ENCODE measurements at places on chromosomes 6 and 20. TPM values are rescaled to one million over a fixed set of nuclear protein-coding genes. Genes with fewer than 3 reads are reported as not detected.

DNA sequence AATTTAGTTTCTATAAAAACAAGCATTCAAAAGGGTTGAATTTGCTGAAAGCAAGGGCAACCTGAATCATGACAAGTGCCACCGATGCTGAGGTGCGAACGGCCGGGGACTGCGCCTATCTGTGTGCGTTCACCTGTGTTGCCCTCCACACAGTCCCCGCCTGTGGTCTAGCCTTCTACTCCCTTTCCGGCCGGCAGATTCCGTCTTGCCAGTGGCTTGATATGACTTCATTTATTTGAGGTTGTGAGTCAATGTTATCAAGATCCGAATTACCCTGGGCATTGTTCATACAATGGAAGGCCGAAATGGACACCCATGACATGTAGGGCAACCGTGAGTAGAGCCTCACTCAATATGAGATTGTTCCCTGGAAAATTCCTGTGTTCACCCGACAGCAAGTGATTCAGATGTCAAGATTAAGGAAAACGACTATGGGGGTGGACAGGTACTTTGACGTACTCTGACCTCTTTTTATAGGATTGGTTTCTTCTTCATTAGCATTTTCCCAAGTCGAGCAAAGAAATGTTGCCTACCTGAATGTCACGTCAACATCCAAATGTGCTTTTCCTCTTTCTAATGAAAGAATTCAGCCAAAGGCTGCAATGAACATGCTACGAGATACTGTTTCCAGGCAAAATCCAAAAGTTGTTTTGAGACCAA, 41.1 kb upstream of the NEDD9 start:
- no peak overlapping the region for H3K27ac ChIP-seq
- H3K36me3 ChIP-seq = no peaks in the 10 kb centered on the region
- no peak overlapping the region for H3K4me3 ChIP-seq
- no peaks in the 10 kb centered on the region for H3K4me1 ChIP-seq
- DNase-seq = no peak

DNA sequence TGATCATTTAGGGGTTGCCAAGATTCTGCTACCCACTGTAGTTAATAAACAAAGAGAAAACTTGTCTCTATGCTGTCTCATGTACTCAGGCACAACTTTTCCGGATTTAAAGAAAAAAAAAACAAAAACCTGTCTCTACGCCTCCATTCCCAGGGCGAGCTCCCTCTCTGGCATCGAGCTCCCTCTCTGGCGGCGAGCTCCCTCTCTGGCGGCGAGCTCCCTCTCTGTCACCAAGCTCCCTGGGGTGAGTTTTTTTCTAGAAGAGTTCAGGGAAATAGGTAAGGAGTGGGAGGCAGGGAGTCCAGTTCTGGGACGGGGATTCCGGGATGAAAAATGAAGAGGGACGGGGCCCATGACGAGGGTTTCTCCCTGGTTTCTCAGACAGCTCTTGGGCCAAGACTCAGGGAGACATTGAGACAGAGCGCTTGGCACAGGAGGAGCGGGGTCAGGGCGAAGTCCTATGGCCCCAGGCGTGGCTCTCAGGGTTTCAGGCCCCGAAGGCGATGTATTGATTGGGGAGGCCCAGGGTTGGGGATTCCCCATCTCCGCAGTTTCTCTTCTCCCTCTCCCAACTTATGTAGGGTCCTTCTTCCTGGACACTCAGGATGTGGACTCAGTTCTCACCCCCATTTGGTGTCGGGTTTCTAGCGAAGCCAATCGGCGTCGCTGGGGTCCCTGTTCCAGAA, 16.5 kb upstream of the HLA-A start:
- H3K36me3 ChIP-seq = no peaks in the 10 kb centered on the region
- no peaks in the 10 kb centered on the region for H3K27me3 ChIP-seq
- DNase-seq = no peak
- H3K4me3 ChIP-seq = peak overlapping the region; percentile 77
- H3K4me1 ChIP-seq = no peaks in the 10 kb centered on the region

GRCh38 chr6:3718407-3718806, 33.1 kb downstream of the PXDC1 start:
- H3K27ac ChIP-seq = no peak overlapping the region
- H3K36me3 ChIP-seq = peaks cover 14% of the 10 kb centered on the region
- no peaks in the 10 kb centered on the region for H3K27me3 ChIP-seq
- no peak overlapping the region for H3K4me3 ChIP-seq

GRCh38 chr20:20702330-20703245, 9.9 kb downstream of the RALGAPA2 start:
- H3K27me3 ChIP-seq = no peaks in the 10 kb centered on the region
- no peak for DNase-seq
- H3K4me1 ChIP-seq = peaks cover 57% of the 10 kb centered on the region
- H3K4me3 ChIP-seq = no peak overlapping the region
- H3K27ac ChIP-seq = no peak overlapping the region
- no peaks in the 10 kb centered on the region for H3K36me3 ChIP-seq

Gene GINS1
- 0.11 TPM for total RNA-seq

GRCh38 chr20:5703681-5704101, 46.5 kb upstream of the SHLD1 start:
- H3K4me3 ChIP-seq = no peak overlapping the region
- H3K27ac ChIP-seq = no peak overlapping the region
- DNase-seq = no peak
- no peaks in the 10 kb centered on the region for H3K36me3 ChIP-seq
- H3K27me3 ChIP-seq = no peaks in the 10 kb centered on the region

Gene HLA-G
- not detected for total RNA-seq

GRCh38 chr6:160128879-160129516, 7.4 kb downstream of the SLC22A1 start:
- no peaks in the 10 kb centered on the region for H3K36me3 ChIP-seq
- H3K4me3 ChIP-seq = no peak overlapping the region
- H3K27me3 ChIP-seq = no peaks in the 10 kb centered on the region
- H3K27ac ChIP-seq = no peak overlapping the region

DNA sequence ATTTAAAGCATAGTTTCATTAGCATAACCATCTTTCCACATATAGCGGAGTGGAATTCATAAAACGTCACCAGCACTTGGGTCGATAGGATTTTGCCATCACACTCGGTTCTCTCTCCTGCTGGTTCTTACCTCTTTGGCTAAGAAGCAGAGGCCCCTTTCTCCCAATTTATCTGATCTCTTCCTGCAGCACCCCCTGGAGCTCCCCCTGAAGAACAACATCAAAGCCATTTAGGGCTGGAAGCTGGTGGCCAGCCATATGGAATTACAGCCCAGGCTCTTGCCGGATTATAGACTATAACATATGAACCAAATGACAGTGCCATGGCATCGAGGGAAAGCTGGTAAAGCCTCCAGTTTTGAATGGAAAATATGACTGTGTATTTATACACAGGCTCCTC, 6.4 kb upstream of the KIF6 start:
- H3K27me3 ChIP-seq = no peaks in the 10 kb centered on the region
- H3K4me3 ChIP-seq = no peak overlapping the region
- no peak overlapping the region for H3K27ac ChIP-seq
- H3K4me1 ChIP-seq = no peaks in the 10 kb centered on the region
- DNase-seq = no peak
- H3K36me3 ChIP-seq = no peaks in the 10 kb centered on the region

DNA sequence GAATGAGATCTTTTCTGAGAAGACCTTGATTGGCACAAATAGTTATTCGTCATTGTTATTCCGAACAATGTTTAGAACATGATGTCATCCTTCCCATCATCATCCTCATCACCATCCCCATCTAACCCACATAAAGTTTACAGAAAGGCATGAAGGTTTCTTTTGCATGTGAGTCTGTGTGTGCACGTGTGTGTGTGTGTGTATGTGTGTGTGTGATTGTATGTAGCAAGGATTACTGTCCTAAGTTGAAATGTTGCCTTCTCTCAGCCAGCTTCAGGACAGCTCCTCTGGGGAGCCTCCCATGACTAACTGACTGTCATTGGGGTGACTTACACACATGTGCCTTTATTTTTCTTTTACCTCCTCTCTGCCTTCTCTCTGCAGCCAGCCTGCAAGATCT, 113.5 kb downstream of the SLC22A3 start:
- no peak for DNase-seq
- H3K36me3 ChIP-seq = no peaks in the 10 kb centered on the region
- no peak overlapping the region for H3K4me3 ChIP-seq
- no peaks in the 10 kb centered on the region for H3K27me3 ChIP-seq

Gene ME1
- total RNA-seq = 52.2 TPM

GRCh38 chr6:170253226-170253909, 37.5 kb downstream of the DLL1 start:
- H3K4me3 ChIP-seq = no peak overlapping the region
- DNase-seq = no peak
- no peaks in the 10 kb centered on the region for H3K36me3 ChIP-seq
- H3K27ac ChIP-seq = no peak overlapping the region
- H3K4me1 ChIP-seq = peaks cover 7% of the 10 kb centered on the region
- no peaks in the 10 kb centered on the region for H3K27me3 ChIP-seq

GRCh38 chr6:119112812-119113530, 34.5 kb upstream of the FAM184A start:
- H3K4me1 ChIP-seq = peaks cover 2% of the 10 kb centered on the region
- no peaks in the 10 kb centered on the region for H3K36me3 ChIP-seq
- no peak overlapping the region for H3K27ac ChIP-seq
- no peaks in the 10 kb centered on the region for H3K27me3 ChIP-seq
- no peak overlapping the region for H3K4me3 ChIP-seq

DNA sequence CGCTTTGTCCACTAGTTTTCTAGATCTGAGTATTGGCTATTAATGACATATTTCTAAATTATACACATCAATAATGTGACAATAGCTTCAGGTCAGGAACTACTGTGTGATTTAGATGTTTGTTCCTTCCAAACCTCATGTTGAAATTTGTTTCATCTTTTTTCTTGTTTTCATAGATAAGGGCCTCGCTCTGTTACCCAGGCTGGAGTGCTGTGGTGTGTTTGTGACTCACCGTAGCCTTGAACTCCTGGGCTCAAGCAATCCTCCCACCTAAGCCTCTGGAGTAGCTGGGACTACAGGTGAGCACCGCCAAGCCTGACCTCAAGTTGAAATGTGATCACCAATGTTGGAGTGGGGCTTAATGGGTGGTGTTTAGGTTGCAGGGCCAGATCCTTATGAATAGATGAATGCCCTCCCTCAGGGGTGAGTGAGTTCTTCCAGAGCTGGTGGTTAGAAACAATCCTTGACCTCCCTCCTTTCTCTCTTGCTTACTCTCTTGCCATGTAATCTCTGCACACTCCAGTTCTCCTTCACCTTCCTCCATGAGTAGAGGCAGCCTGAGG, 5.9 kb upstream of the NQO2 start:
- H3K4me1 ChIP-seq = no peaks in the 10 kb centered on the region
- H3K4me3 ChIP-seq = no peak overlapping the region
- no peaks in the 10 kb centered on the region for H3K27me3 ChIP-seq

Gene TRIM10
- not detected for total RNA-seq

DNA sequence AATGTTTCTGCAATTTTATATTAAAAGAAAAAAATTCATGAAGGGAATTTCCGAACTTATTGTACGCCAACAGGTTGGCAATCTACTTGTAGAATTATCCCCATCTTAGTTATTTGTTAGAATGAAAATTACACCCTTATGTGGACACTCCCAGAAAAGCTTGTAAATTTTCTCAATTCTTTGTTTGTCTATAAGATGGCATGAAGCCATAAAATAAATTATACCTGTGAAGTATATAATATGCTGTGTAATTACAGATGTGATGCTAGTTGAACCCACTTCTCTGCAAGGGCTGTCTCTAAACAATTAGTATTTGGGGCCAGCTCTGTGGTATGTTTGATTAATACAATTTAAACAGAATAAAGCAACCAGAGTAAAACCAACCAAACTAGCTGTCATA, 52.1 kb upstream of the DSP start:
- H3K4me1 ChIP-seq = no peaks in the 10 kb centered on the region
- no peaks in the 10 kb centered on the region for H3K36me3 ChIP-seq
- no peak overlapping the region for H3K27ac ChIP-seq
- no peak for DNase-seq
- H3K27me3 ChIP-seq = no peaks in the 10 kb centered on the region
- H3K4me3 ChIP-seq = no peak overlapping the region

- no peak overlapping the region for H3K4me3 ChIP-seq
- DNase-seq = no peak
- H3K36me3 ChIP-seq = no peaks in the 10 kb centered on the region
- H3K4me1 ChIP-seq = peaks cover 5% of the 10 kb centered on the region
- no peaks in the 10 kb centered on the region for H3K27me3 ChIP-seq
- no peak overlapping the region for H3K27ac ChIP-seq
These were observed 244.5 kb downstream of the PKHD1 start for GRCh38 chr6:51842804-51843378.

DNA sequence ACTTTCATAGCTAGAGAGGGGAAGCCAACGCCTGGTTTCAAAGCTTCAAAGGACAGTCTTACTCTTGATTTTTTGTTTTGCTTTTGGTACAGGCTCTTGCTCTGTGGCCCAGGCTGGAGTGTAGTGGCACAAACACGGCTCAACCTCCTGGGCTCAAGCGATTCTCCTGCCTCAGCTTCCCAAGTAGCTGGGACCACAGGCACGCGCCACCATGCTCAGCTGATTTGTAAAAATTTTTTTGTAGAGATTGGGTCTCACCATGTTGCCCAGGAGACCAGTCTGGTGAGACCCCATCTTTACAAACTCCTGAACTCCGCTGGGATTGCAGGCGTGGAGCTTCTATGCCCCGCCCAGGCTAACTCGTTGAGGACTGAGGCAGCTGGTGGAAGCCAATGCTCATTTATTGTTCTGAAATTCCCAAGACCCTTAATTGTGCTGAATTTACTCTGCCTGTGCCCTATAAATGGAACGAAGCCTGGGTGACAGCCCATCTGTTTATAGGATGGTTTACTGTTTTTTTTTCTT, 18.0 kb downstream of the SRSF3 start:
- no peak overlapping the region for H3K4me3 ChIP-seq
- H3K27me3 ChIP-seq = no peaks in the 10 kb centered on the region
- no peak for DNase-seq

- H3K27ac ChIP-seq = peak overlapping the region; percentile 56
- DNase-seq = no peak
- no peaks in the 10 kb centered on the region for H3K4me1 ChIP-seq
- no peaks in the 10 kb centered on the region for H3K27me3 ChIP-seq
- H3K4me3 ChIP-seq = no peak overlapping the region
These were observed 62.2 kb downstream of the MYLK4 start for GRCh38 chr6:2688401-2689064.

DNA sequence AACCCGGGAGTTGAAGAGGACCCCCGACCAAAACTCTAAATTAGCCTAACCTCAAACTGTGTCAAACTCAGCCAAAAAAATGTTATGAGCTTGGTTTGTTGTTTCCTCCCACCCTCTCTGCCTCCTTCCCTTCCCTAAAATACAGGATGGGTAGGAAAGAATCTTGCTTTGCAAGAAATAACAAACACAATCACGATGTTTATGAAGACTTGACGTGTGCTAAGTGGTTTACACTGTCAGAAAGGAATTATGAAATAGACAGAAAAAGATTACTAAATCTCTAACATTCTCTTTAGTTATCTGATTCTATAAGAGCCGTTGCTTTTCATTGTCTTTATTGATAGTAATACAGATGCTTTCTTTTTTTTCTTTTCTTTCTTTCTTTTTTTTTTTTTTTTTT, 285.1 kb downstream of the BMP7 start:
- DNase-seq = no peak
- H3K4me3 ChIP-seq = no peak overlapping the region
- no peak overlapping the region for H3K27ac ChIP-seq
- H3K36me3 ChIP-seq = no peaks in the 10 kb centered on the region
- H3K27me3 ChIP-seq = peaks cover 22% of the 10 kb centered on the region

GRCh38 chr6:110815015-110815410, 256 bp downstream of the CDK19 start:
- H3K4me3 ChIP-seq = peak overlapping the region; percentile 90
- no peaks in the 10 kb centered on the region for H3K36me3 ChIP-seq
- no peaks in the 10 kb centered on the region for H3K27me3 ChIP-seq
- no peak for DNase-seq
- peak overlapping the region; percentile 90 for H3K27ac ChIP-seq
